ENCODE measurements at places on chromosomes 11 and 22.

DNA sequence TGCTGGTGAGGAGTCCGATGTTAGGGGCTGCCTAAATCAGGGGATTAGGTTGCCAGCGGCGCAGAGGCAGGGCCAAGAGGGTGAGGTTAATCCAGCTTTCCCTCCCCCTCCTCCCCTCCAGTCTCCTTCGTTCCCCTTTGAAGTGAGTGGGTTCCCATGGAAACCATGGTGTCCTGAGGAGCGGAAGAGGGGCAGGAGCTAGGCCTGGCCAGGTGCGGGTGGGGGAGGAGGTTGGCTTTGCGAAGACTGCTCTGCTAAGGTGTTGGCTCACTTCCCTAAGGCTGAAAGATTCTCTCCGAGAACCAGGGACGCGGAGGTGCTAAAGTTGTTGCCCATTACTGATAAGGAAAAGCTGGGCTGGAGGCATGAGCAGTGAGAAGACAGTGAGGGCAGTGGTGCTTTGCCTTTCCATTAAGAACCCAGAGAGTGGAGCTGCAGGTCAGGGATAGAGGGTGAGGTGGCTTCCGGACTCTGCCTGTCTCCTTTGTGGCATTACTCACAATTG lies 124.6 kb downstream of the FEZ1 start:
- peaks cover 18% of the 10 kb centered on the region for H3K36me3 ChIP-seq
- DNase-seq, result no peak
- H3K4me3 ChIP-seq, result no peak overlapping the region

DNA sequence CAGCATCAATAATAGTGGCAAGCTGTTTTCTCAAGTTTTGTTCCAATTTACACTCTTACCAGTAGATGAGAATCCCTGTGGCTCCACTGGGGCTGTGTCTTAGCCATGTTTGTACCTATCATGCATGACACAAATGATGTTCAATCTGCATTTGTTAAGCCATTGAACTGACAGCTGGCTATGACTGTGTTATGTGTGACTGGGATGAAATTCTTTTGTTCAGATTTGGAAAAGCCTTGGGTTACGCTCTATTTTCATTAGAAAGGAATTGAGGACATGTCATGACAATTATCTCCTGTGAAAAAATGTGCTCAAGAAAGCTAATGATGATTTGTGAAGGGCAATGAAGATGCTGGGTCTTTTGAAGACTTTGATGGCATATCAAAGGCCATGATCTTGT lies 201.8 kb upstream of the LARGE1 start:
- no peaks in the 10 kb centered on the region for H3K4me1 ChIP-seq
- no peak overlapping the region for H3K4me3 ChIP-seq
- peaks cover 9% of the 10 kb centered on the region for H3K27me3 ChIP-seq

DNA sequence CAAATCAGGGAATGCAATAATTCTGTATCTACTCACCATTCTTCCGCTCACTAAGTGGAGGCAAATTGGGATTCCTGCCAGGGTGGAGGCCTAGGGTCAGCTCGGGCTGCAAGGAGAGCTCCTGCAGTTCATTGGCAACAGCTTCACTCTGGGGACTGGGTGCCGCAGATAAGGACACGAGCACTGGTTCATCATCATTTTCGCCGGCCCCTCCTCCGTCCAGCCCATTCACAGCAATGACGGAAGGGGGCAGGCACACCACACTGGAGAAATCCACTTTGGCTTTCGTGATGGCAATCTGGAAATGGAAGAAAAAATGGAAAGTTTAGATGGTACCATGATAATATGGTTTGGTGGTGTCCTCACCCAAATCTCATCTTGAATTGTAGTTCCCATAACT lies 84.4 kb downstream of the MRTFA start:
- no peak overlapping the region for H3K27ac ChIP-seq
- no peak overlapping the region for H3K4me3 ChIP-seq
- H3K36me3 ChIP-seq, result peaks cover 18% of the 10 kb centered on the region
- no peaks in the 10 kb centered on the region for H3K27me3 ChIP-seq

DNA sequence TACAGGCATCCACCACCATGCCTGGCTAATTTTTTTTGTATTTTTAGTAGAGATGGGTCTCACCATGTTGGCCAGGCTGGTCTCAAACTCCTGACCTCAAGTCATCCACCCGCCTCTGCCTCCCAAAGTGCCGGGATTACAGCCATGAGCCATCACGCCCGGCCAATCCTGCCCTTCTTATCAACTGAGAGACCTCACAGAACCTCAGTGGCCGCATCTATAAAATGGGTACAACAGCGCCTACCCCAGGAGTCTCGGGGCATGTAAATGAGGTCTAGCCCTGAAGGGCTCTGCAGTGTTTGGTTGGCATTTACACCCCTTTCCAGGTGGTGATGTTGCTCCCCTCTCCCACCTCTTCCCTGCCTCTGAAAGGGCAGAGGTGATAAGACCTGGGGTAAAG lies 11.7 kb downstream of the SYNGR1 start:
- no peak overlapping the region for H3K27ac ChIP-seq
- no peak overlapping the region for H3K4me3 ChIP-seq
- H3K36me3 ChIP-seq, result peaks cover 12% of the 10 kb centered on the region
- peaks cover 20% of the 10 kb centered on the region for H3K4me1 ChIP-seq
- H3K27me3 ChIP-seq, result no peaks in the 10 kb centered on the region
- no peak for DNase-seq

DNA sequence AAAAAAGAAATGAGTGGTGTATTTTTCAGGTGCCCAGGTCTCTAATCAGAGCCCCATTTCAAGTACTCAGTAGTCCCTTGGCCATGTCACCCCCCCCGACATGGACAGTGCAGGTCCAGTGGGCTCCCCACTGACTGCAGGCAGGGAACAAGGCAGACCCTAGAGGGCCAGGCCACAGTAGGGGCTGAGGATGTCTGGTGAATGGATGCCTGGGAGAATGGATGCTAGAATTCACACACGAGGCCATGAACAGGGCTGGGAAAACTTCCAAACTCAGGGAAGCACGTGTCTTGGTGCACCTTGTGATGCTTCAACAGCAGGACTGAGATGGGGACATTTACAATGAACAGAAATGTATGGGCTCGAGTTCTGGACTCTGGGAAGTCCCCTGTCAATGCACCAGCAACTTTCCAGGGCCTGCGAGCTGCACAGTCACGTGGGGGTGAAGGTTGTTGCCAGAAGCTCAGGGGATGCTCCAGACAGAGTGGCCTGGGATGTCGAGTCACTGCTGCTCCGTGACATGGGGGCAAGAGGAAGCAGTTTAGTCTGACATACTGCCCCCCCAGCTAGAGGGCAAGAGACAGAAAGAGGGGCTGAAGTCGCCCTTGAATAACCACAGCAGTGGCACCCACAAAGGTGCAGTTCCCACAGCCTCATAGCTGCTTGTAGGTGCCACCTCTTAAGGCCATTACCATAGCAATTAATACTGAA lies 3.1 kb downstream of the APOBEC3G start:
- H3K27ac ChIP-seq, result no peak overlapping the region
- no peaks in the 10 kb centered on the region for H3K36me3 ChIP-seq
- H3K4me3 ChIP-seq, result no peak overlapping the region
- H3K4me1 ChIP-seq, result peaks cover 13% of the 10 kb centered on the region
- no peak for DNase-seq
- H3K27me3 ChIP-seq, result no peaks in the 10 kb centered on the region

- DNase-seq, result no peak
- peak overlapping the region; percentile 46 for H3K27ac ChIP-seq
- no peak overlapping the region for H3K4me3 ChIP-seq
- peaks cover 14% of the 10 kb centered on the region for H3K27me3 ChIP-seq
Observed at GRCh38 chr11:20511982-20512381, 87.4 kb upstream of the SLC6A5 start.

GRCh38 chr22:26894766-26895485 lies 237.5 kb downstream of the MIAT start:
- peaks cover 32% of the 10 kb centered on the region for H3K27me3 ChIP-seq
- H3K4me1 ChIP-seq, result peaks cover 6% of the 10 kb centered on the region
- DNase-seq, result no peak
- no peaks in the 10 kb centered on the region for H3K36me3 ChIP-seq
- H3K27ac ChIP-seq, result no peak overlapping the region
- no peak overlapping the region for H3K4me3 ChIP-seq

- no peak overlapping the region for H3K27ac ChIP-seq
- no peaks in the 10 kb centered on the region for H3K36me3 ChIP-seq
- H3K4me3 ChIP-seq, result no peak overlapping the region
Observed at GRCh38 chr11:3237119-3237518, 4.9 kb upstream of the MRGPRE start.

GRCh38 chr22:44274918-44275630 lies 37.7 kb downstream of the SHISAL1 start:
- no peak overlapping the region for H3K4me3 ChIP-seq
- no peak for DNase-seq
- H3K36me3 ChIP-seq, result no peaks in the 10 kb centered on the region
- H3K27me3 ChIP-seq, result peaks cover 32% of the 10 kb centered on the region
- peaks cover 12% of the 10 kb centered on the region for H3K4me1 ChIP-seq

DNA sequence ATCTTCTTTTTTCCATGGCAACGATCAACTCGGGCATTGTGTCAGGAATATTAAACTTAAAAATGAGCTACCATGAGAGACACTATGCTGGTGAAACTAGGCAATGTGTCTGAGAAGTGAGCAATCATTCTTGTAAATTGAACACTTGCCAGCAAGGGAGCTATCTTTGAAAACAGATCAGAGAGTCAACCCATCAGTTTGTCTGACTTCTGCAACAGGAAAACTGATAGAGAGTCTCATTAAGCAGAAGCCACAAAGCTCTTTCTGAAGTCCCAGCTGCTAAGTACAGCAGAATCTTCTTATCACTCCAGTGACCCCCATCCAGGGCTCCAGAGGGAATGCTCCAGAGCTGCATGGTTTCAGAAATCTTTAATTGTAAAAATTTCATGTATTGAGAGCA lies 114.7 kb downstream of the MSANTD4 start:
- no peak overlapping the region for H3K4me3 ChIP-seq
- H3K4me1 ChIP-seq, result no peaks in the 10 kb centered on the region
- no peak overlapping the region for H3K27ac ChIP-seq
- peaks cover 2% of the 10 kb centered on the region for H3K27me3 ChIP-seq
- H3K36me3 ChIP-seq, result no peaks in the 10 kb centered on the region

DNA sequence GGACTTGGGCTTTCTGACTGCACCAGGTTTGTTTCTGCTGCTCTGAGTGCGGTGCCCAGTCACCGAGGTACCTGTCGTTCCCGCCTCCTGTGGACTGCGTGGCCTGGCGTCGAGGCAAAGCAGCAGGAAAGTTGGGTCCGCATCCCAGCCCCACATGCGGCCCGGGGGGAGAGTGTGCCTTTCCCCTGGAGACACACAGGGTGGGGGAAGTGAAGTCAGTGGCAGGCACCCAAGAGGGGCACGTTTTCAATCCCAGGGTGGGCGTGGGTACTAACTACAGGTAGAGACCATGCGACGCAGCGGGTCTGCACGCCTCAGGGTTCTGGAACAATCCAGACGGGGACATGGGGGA lies 25.3 kb upstream of the GRAMD4 start:
- no peaks in the 10 kb centered on the region for H3K27me3 ChIP-seq
- no peak for DNase-seq
- no peaks in the 10 kb centered on the region for H3K36me3 ChIP-seq

GRCh38 chr11:67561971-67562619 lies 21.5 kb upstream of the GSTP1 start:
- no peak overlapping the region for H3K4me3 ChIP-seq
- no peak overlapping the region for H3K27ac ChIP-seq
- peaks cover 10% of the 10 kb centered on the region for H3K4me1 ChIP-seq
- H3K36me3 ChIP-seq, result no peaks in the 10 kb centered on the region
- no peak for DNase-seq

- DNase-seq, result no peak
- peaks cover 11% of the 10 kb centered on the region for H3K27me3 ChIP-seq
- no peaks in the 10 kb centered on the region for H3K36me3 ChIP-seq
- no peak overlapping the region for H3K4me3 ChIP-seq
- no peak overlapping the region for H3K27ac ChIP-seq
Observed at GRCh38 chr22:26857169-26857568, 199.8 kb downstream of the MIAT start.

DNA sequence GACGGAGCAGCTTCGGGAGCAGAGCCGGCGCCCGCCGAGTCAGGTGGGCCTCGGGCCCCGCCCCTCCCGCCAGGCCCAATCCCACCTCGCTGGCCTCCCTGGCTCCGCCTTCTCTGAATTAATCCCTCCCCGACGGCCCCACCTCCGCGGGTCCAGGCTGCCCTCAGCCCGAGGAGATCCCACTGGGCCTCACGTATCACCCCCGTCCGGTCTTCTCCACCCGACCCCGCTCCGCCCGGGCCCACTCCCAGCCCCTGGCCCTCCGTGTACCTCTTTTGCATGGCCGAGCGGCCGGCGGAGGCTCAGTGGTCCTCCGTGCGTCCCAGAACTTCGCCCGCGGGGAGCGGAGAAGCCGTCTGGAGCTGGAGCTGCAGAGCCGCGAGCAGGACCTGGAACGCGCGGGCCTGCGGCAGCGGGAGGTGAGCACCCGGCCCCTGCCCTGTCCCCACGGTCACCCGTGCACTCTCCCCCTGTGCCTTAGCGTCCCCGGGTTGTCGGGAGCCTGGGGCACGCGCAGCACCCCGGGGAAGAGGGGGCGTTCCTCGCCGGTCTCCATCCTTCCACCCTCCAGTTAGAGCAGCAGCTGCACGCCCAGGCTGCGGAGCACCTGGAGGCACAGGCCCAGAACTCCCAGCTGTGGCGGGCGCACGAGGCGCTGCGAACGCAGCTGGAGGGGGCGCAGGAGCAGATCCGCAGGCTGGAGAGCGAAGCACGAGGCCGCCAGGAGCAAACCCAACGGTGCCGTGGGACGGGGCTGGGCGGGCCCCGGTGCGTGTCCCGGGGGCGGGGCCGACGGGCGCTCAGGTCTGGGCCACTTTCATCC lies 2.2 kb upstream of the CD151 start:
- peak; percentile 66 for DNase-seq
- H3K27ac ChIP-seq, result no peak overlapping the region
- H3K4me3 ChIP-seq, result peak overlapping the region; percentile 47
- peaks cover 12% of the 10 kb centered on the region for H3K4me1 ChIP-seq
- peaks cover 35% of the 10 kb centered on the region for H3K27me3 ChIP-seq

- no peak for DNase-seq
- peaks cover 3% of the 10 kb centered on the region for H3K36me3 ChIP-seq
- peak overlapping the region; percentile 34 for H3K27ac ChIP-seq
- no peaks in the 10 kb centered on the region for H3K27me3 ChIP-seq
Observed at GRCh38 chr11:9675691-9676090, 11.8 kb downstream of the SWAP70 start.

DNA sequence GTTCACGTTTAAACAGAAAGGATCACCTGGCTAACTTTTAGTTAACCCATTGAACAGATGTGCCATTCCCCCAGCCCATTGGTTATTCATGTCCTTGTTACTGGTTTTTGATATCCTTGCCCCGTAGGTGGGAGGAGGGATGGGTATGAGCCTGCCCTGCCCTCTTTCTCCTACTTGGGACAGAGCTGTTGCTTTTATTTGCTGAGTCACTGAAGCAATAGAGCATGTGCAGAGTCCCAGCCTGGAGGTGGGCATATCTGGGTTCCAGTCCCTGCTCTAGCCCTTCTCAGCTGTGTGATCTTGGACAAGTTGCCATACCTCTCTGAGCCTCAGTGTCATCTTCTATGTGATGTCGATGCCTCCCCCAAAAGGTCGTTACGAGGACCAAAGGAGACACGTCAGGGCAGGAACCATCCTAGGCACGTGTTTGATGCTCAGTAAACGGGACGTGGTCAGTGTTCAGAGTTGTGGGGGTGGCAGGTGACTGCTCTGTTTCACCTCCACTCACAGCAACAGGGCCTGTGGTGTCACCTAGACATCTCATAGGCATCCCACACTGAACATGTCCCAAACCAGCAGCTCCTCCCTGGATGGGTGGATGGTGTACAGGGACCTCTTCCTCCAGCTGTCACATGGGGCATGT lies 61.0 kb downstream of the BMAL1 start:
- peaks cover 4% of the 10 kb centered on the region for H3K4me1 ChIP-seq
- no peak overlapping the region for H3K27ac ChIP-seq
- no peak overlapping the region for H3K4me3 ChIP-seq
- H3K36me3 ChIP-seq, result no peaks in the 10 kb centered on the region
- H3K27me3 ChIP-seq, result peaks cover 6% of the 10 kb centered on the region

Data from progenitor cell of endocrine pancreas (in vitro differentiated cells).